Head of caudate nucleus (tissue), 42 donors: ENCODE measurements at places on chromosomes 3 and 15.

DNA sequence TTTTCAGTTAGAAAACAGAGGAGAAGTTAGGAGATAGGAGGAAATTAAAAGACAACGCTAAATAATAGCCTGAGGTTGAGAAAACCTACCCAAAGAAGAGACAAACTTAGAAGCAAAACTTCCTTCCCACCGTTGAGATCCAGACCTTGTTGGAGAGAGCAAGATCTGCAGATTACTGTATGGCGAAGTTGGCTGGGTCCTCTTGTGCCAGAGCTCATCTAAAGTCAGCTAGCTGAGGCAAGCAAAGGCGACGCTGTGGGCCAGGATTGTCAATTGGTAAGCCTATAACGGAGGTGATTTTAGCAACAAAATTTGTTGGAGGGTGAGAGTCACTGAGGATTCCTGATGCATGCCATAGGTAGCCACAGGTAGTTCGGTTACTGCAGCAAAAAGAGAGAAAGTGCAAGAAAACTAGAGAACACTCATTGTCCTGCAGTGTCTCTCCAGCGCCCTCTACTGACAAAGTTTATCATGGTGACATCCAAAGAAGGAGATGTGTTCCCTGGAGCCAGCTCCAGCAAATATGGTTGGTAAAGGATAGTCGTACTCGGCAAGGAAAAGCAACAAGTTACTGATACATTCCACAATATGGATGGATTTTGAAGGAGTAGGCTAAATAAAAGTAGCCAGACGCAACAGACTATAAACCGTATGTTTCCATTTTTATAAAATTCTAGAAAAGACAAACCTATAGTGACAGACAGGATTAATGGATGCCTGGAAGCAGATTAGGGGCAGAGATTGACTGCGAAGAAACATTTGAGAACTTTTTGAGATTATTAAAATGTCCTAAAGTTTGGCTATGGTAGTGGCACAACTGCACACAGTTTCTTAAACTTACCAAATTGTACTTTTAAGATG is 9.8 kb upstream of the OR5K4 start:
- no peak for DNase-seq

GRCh38 chr3:187360596-187360995 is 7.6 kb upstream of the RTP4 start:
- DNase-seq, result no peak

DNA sequence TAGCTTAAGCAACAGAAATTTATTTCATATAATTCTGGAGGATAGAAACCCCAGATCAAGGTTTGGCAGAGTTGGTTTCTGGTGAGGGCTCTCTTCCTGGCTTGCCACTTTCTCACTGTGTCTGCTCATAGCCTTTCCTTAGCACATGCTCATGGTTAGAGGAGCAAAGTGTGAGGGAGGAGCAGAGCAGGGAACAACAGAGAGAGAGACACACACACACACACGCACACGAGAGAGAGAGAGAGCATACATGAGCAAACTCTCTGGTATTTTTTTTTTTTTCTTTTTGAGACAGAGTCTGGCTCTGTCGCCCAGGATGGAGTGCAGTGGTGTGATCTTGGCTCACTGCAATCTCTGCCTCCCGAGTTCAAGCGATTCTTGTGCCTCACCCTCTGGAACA is 36.8 kb upstream of the ZDHHC23 start:
- DNase-seq, result no peak

- DNase-seq, result no peak
Measured at GRCh38 chr15:61841466-61841865, 218.8 kb downstream of the VPS13C start.

- no peak for DNase-seq
Measured at GRCh38 chr3:21481991-21482390, 269.0 kb downstream of the ZNF385D start.

GRCh38 chr15:34768530-34768929 is 13.7 kb upstream of the GJD2 start:
- DNase-seq, result no peak

- DNase-seq, result peak; percentile 59
Measured at GRCh38 chr3:101827211-101828174, 21.8 kb upstream of the NFKBIZ start.

GRCh38 chr3:177283983-177284382 is 86.7 kb upstream of the TBL1XR1 start:
- no peak for DNase-seq

DNA sequence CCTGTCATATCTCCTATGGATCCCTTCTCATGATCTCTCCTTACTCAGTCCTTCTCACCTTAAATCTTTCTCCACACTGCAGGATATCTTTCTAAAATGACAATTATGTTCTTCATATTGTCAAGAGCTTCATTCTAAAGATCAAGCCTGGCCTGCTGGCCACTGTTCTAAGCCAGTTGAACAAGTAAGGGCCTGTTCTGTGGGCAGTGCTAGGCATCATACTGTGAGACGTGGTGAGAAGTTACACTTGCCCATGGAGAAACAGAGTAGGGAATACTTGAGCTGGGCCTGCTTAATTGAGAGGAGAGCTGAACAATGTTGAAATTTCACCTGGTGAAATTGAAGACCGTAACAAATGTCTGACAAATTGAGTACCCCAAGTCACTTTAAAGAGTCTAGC is 184.1 kb upstream of the RASGRP1 start:
- DNase-seq, result no peak

- DNase-seq, result no peak
Measured at GRCh38 chr3:54772051-54772450, 155.8 kb downstream of the LRTM1 start.

- no peak for DNase-seq
Measured at GRCh38 chr3:30628901-30629590, 22.6 kb downstream of the TGFBR2 start.

DNA sequence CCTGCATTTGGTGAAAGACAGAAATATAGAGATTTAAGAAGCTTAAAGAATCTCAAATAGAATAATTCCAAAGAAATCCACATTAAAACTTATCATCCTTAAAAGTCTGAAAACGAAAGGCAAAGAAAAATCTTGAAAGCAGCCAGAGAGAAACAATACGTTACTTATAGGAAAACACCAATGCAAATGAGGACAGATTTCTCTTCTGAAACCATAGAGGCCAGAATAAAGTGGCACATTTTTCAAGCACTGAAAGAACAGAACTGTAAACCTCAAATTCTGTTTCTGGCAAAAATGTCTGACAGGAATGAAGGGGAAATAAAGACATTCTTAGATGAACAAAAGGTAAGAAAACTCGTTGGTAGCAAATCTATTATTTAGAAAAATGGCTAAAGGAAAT is 13.8 kb upstream of the ACTC1 start:
- DNase-seq, result no peak

DNA sequence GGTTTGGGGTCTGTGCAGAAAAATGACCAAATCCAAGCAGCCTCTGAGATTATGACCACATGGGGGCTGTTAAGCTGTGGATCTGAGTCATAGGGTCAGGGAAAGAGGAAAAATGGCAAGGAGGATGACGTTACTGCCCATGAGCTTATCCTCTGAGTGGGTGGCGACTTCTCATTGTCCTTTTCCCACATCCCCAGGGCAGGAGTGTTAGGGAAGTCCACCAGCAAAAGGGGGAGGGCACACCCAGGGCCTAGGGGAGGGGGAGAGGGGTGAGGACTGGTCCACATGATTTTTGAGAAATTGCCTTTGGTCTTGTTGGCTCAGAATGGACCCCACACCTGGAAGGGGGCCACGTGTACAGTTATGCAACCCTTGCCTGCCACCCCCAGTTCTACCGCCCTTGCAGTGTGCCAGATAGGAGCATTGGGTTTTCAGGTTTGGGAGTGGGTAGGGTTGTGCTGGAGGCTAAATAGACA is 2.6 kb downstream of the CD276 start:
- DNase-seq, result no peak

- no peak for DNase-seq
Measured at GRCh38 chr3:120469440-120469839, 18.6 kb upstream of the FSTL1 start.

GRCh38 chr3:116864590-116864927 is 155.0 kb downstream of the TUSC7 start:
- DNase-seq, result no peak

GRCh38 chr3:71784201-71784913 is 591 bp downstream of the PROK2 start:
- DNase-seq, result no peak
